NCI-H1092 (cell line): ENCODE measurements at places on chromosomes 11 and 22.

DNA sequence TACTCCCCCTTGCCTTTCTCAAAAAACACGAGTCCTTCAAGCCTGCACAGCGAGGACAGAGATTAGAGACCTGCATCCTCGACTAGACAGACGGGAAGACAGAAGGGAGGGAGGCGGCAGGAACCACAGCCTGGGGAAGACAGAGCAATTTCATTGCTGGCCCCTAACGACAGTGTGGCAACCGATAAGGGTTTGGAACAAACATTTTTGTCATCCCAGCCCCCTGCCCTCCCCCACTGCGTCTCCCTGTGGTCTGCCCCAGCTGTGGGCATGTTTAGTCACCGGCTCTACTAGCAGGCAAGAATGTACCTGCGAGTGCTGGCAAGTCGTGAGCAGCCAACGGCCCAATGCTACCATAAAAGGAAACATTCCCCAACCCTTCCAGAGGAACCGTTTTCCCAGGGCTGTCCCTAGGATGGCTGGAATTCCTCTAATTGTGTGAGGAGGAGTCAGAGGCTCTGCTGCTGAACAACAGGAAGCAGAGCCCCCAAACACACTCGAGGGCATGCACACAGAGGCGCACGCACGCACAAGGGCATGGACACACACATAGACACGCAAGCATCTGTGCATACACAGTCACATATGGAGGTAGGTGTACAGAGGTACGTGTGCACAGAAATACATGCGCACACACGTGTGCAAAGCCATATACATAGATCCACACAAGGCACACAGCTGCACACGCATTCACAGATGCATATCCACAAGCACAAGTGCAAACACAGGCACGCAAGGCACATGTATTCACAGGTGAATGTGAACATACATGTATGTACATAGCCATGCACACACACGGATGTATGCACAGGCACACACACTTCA is 58.3 kb downstream of the MYH9 start:
- no peak for DNase-seq

DNA sequence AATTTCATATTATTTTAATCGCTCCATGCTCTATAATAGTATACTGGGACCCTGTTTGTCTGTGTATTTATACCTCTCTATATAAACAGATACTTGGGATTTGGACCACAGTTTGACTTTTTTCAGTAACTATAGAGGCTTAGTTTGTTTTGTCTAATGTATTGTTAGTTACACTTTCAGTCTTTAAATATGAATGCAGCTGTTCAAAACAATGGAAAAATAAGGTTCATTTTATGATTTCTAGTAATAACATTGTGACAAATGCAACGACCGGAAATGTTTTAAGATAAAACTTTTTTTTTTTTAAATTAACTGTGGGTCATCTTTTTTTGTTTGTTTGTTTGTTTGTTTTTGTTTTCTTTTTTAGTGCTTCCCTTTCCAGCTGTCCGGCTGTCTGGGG is 133.5 kb downstream of the ARHGAP42 start:
- no peak for DNase-seq

- DNase-seq = no peak
Measured at GRCh38 chr11:121039971-121040613, 16.2 kb downstream of the TBCEL start.

DNA sequence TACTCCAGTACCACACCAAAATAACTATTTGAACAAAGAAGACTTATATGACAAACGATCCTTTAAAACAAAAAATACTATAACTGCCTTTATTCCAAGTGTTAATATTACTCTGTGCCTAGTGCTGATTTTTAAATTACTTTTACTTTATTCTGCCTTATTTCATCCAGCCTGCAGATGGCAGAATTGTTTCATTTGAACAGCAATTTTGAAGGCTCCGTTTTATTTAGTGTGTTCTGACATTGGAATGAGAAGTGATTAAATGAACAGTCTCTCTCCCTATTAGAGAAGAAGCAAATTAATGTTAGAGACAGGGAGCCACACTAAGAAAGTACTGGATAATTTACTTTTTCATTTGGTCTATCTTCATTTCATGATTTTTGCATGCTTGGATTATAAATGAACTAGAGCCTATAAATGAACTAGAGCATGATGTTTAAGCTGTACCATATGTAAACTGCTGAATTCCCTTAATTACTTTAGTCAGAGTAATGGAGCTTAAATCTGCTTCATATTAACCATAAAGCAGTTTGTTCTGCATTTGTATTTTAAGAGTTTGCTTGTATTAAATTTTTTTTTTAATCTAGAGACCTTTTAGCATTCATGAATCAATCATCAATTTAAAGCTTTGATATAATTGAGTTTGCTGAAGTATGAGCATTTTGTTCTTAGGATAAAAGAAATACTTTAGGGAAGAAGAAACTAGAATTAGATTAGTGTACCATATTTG is 9.8 kb downstream of the PDHX start:
- DNase-seq = no peak

DNA sequence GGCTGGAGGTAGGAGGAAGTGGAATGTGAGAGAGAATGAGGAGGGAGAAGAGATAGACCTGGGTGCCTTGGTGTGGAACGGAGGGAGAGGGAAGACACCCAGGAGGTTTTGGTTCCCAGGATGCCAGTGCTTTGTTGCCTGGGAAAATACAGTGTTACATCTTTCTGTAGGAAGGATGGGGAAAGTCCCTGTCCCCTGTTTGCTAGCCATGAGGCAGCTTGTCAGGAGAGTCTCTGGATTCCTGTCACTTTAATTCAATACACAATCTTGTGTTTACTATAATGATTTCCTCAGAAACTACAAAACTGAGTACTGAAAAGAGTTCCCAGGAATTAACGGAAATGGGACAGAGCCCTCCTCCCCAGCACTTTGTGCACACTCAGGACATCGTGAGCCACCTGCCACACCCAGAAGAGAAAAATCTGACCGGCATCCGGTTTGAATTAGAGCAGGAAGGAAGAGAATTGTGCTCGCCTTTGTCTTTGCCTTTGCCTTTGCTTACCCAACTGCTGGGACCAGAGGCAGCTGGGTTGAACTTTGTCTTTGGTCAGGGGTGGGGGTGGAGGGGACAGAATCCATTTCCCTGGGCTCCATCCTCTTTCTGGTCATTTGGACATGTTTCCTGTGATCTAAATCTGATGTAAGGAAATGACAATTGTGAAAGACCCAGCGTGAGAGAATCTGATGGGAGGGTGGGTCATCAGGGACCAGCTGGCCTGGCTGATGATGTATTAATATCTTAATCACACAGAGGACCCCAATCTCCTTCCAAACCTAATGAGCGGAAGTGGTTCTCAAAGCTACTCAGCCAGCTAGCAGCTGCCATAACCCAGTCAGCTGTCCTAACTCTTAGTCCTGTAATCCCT is 1.3 kb upstream of the LIMK2 start:
- DNase-seq = no peak

GRCh38 chr22:19522190-19522880 is 1.9 kb downstream of the CLDN5 start:
- peak; percentile 95 for DNase-seq

DNA sequence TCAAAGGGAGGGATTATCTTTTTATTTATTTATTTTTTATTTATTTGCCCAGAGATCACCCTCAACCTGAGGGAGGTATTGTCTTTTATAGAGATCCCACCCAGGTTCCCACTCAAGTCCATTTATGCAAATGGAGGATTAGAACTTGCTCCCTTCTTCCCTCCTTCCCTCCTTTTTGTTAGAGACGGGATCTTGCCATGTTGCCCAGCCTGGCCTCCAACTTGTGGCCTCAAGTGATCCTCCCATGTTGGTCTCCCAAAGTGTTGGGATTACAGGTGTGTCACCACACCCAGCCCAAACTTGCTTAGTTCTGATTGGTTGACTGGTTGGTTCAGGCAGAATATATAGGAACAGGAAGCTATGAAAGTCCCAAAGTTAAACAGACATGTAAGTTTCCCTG is 51.9 kb downstream of the HIPK3 start:
- no peak for DNase-seq

DNA sequence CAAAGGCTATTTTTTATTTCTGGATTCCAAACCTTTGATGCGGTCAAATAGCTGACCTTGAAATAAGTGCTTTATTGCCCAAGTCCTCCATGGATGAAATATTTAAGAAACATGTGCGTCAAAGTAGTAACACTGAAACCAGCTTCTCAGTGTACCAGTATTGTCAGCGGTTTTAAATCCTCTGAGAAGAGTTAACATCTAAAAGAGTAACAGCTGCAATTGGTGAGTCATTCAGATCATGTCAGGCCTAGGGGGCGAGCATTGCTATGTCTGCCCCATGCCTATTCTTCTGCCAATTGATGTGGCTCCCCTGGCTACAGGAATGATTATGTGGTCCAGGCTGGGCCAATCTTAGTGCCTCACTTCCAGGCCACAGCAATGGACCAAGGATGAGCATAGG is 263.3 kb upstream of the SORL1-AS1 start:
- DNase-seq = no peak

DNA sequence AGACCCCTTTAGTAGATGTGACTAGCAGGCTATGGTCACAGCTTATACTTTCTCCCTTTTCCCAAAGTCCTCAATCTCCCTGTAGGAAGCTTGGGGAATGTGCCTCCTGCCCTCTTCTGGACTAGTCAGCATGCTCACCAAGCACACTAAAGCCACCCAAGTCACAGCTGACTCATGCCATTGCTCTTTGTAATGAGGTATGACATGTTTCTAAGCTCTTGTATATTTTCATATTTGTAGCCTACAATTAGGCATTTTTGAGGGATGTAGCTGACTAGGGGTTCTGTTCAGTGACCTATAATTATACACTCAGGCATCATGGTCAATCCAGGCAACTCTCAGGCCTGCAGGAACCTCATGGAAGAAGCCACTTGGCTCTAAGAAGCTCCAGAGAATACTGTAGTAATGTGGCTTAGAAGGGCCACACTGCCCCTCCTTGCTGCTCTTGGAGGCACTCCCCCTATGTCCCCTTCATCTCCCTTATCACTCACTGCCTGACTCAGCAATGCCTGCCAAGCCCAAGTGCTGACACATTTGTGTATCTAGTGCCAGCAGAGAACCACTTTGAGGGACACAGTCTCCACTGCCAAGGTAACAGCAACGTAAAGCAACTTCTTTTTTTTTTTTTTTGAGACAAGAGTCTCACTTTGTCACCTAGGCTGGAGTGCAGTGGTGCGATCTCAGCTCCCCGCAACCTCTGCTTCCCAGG is 86.2 kb downstream of the RPL27A start:
- no peak for DNase-seq

DNA sequence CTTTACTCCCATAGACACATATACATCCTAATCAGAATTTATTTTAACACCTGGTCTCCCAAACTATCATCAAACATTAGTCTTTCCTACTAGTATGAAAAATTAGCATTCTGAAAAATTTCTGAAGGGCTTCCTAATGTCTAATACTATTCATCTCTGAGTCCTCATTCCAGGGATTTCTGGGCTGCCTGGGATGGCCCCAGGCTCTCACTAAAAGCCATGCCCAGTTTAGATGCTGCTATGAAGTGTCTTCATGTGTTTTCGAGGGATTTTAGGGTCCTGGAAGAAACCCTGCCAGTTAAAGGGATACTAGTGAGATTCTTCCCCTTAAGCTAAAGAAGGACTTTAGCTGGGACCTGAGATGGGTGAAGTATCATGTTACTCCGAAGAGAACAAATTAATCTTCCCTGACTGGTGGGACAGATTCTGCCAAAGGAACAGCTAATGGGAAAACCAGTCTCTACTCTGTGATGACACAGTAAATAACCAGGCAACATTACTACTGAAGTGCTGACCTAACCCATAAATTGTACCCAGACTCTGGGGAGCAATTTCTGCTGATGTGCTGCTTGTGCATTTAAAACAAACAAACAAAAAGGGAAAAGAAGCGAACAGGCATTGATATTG is 342.6 kb downstream of the SOX6 start:
- DNase-seq = no peak

DNA sequence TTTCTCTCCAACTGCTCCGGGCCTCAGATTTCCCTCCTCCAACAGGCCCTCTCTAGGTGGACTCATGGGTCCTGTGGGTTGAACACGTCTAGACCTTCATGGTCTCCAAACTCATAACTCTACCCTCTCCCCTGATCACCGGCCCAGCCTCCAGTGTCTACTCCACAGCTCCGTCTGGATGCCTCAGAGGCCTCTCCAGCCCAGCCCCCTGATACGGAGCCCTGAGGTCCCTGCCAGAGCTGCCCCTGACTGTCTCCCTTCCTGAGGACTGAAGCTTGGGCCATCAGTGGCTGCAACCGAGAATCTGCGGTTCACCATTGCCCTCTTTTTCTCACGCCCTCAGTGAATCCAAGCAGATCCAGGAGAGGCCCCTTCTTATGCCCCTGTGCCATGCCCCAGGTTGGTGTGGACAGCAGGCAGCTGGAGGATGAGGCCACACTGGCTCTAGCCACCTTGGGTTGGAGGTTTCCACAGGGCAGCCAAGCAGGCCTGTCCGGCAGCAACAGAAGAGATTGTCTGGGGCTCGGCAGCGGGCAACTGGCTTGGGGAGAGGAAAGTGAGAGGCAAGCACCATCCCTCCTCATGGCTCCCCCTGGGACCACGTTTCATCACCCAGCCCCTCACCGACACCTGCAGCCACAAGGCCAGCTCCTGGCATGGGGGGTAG is 104.6 kb upstream of the FGF3 start:
- DNase-seq = no peak

- peak; percentile 48 for DNase-seq
Measured at GRCh38 chr11:2443881-2444820, at the start of gene TRPM5. Gene TRPM5 (minus strand): TSS chr11:2444514. CDS start chr11:2423036, 21,478 bp downstream.
